ENCODE measurements at places on chromosomes 6 and 20.

- no peak for DNase-seq
Measured at GRCh38 chr6:157536223-157536545, 155.2 kb downstream of the ZDHHC14 start.

DNA sequence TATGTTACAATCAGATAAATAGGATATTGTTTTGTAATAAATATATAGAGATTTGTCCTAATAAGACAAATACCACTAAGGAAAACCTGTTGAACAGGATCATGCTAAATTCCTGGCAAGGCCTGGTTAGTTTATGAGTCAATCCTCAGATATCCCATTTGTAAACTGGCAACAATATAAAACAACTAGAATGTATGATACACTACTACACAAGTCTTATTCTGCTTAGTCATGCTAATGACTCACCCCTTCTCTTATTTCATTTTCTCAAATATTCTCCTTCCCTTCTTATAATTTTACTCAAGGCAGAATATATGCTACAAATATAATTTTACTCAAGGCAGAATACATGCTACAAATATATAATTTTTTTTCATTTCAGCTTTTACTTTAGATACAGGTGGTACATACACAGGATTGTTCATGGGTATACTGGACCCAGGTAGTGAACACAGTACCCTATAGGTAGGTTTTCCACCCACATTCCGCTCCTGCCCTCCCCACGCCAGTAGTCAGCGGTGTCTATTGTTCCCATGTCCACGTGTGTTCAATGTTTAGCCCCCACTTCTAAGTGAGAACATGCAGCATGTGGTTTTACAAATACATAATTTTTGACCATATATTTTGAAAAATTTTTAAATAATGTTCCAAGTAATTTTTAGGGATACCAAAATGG is 6.3 kb downstream of the OSER1 start:
- DNase-seq: no peak

DNA sequence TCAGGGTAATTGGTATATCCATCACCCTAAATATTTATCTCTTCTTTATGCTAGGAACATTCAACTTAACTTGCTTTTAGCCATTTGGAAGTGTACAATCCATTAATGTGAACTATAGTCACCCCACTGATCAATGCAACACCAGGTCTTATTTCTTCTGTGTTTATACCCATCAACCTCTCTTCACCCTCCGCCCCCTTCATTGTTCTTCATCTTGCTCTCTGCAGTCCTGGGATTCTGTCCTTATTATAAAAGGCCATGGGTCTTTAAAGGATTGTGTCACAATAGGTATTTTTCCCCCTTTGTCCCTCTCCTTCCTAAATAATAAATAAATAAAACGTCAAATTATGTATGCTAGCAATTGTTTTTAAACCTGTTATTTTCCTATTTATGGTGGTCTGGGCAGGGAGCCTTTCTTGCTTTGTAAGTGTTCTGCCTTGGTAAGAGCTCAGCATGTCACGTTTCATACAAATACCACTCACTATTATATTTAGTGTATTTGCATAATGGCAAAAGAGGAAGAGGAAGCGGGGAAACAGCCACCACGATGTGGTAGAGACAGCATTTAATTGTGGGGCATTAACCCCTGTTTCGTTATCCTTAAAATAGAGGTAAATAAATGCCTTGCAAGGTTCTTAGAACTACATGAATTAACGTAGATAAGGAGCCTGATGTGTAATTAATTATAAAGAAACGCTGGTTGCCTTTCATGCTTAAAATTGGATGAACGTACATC is 1.9 kb downstream of the ABRACL start:
- no peak for DNase-seq

- DNase-seq: no peak
Measured at GRCh38 chr20:41178495-41178894, 41.2 kb downstream of the PLCG1 start.

- DNase-seq: no peak
Measured at GRCh38 chr6:71388068-71388744, 99.6 kb downstream of the OGFRL1 start.

DNA sequence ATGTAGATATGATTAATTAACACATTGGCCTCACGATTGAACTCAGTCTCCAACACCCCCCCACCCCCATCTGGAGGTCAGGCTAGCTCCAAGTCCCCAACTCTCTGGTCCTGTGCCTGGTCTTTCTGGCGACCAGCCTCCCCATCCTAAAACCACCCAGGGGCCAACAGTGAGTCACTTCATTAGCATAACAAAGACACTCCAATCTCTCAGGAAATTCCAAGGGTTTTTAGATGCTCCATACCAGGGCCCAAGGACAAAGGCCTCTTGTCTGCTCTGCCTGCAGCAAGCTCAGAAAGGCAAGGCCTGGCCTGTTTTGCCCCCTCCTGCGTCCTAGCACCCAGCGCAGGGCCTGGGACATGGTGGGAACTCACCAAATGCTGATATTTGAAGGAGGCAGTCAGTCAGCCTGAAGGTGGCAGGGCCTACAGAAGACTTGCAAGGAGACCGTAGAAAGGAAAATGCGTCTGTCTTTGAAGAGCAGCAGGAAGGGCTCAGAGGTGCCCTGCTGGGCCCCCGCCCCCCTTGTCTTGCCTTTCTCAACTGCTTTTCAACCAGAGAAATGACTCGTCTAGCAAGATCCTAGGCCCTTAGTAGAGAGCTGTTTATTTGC is 184.7 kb downstream of the CDH4 start:
- DNase-seq: no peak

DNA sequence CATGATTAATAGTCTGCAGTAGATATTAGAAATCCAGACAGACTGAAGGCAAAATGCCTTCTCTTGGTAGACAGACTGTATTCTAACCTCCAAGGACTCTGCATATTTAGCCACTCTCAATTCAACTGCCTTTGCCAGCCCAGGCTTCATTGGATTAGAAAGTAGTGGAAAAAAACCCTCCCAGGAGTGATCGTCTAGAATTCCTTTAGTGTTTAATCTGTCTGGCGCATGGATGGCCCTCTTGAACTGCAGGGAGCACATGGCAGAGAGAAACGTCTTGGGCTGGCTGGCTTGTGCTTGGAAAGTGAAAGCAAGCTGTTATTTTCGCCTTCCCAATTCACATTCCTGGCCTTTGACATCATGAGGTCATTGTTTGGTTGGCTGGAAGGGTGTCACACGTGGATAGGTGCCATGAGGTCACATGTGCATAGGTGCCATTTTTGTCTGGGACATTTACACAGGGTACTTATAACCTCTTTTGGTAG is 30.9 kb upstream of the NEDD9 start:
- DNase-seq: no peak

DNA sequence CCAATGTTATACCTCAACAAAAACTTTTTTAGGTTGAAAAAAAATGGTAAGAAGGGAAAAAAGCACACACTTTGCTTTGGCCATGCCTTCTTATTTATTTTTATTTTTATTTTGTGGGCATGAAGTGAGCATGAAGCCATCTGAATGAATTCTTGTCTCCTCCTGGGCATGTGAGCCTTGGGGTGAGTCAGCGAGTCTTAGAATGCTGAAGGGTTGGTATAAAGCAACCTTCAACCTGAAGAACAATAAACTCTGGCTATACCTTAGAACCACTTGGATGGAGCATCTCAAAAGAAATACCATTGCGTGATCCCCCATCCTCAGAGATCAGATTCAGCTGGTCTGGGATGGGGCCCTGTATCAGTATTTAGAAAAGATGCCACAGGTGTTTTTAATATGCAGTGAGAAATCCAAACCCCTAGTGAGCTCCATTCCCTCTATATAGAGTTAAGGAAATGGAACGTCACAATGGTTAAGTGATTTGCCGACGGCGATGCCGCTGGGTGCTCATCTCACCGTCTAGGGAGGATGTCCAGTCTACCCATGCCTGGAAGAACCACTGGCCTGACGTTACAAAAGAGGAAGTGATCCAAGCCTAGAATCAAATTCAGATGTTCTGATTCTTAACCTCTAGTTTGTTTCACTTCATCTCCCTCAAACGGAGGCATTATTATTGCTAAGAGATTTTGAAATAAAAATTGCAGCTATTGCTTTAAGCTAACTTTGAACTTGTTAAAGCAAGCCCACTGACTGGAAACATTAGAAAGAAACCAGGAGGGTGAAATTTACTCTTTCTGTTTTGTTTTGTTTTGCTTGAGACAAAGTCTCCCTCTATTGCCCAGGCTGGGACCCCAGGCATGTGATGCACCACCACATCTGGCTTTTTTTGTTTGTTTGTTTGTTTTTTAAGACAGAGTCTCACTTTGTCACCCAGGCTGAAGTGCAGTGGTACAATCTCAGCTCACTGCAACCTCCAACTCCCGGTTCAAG is 67.1 kb downstream of the EDN1 start:
- no peak for DNase-seq

- DNase-seq: no peak
Measured at GRCh38 chr6:97361286-97361685, 78.3 kb upstream of the MMS22L start.

- no peak for DNase-seq
Measured at GRCh38 chr6:70151616-70152015, 151.3 kb downstream of the COL9A1 start.

DNA sequence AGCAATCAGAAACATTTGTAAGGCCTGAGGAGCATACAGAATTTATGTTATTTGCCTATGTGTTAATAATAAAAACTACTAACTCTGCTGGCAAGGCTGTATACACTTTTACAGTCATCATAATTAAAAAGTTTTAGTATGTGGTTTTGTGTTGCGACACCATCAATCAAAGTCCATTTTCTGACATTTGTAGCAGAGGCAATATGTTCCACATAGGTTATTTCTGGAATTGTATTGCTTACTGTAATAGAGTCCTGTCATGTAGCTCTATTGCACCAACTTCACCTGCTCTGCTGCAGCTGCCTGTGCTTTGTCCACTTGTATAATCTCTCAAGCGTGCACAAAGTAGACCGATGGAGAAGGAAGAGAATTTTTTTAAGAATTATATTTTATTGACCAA is 501.8 kb downstream of the HACE1 start:
- no peak for DNase-seq

GRCh38 chr6:139881236-139881635 is 506.8 kb upstream of the CITED2 start:
- DNase-seq: no peak

DNA sequence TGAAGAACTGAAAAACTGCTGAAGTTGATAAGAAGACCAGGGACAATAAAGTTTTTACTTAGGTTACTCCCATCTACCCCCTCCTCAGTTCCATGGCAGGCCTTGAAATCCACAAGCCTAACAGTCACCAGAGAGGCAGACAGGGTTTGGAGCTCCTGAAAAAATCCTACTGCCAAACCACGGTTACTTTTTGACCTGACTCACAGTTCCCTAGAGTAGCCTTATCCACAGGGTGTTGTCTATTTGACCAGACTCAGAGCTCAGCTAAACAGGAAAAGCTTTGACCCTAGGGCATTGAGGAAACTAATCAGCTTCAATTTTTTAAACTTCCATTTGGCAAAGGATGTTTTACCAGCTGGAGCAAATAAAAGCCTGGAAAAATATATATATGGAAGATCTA is 257.7 kb upstream of the NT5E start:
- no peak for DNase-seq

- DNase-seq: no peak
Measured at GRCh38 chr6:3296537-3296936, 37.8 kb downstream of the PSMG4 start.

- DNase-seq: no peak
Measured at GRCh38 chr20:25860531-25861150, 164.0 kb upstream of the ZNF337 start.

GRCh38 chr6:20467437-20467836 is 65.8 kb downstream of the E2F3 start:
- DNase-seq: no peak

GRCh38 chr6:113011389-113011788 is 664.3 kb downstream of the RFPL4B start:
- no peak for DNase-seq

DNA sequence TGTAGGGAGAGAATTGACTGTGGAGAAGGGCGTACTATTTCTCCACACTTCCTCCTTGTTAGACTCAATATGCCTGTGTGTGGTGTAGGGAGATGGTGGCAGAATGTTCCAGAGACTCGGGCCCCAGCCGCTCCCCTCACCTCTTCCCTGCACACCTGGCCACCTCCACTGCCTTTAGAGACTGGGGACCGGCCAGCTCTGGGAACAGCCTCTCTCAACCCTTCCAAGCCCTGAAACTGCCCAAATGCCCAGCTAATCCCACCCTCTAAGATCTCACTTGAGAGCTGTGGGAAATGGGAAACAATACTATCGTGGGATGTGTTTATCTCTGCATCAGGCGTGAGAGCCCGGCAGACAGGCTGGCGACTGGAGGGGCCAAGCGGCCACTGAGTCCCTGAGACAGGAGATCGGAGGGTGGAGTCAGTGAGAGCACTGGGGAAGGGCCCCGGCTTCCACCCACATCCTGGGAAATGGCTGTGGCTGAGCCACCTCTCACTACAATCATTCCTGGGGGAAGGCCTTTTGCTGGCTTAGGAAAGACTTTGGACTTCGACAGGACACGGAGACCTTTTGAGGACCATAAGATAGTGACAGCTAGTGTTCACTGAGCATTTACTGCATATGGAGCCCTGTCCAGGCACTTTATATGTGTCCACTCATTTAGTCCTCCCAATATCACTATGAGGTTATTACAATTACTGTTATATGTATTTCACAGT is 31.0 kb upstream of the MRPS18A start:
- no peak for DNase-seq

- no peak for DNase-seq
Measured at GRCh38 chr6:98295515-98296175, 538.7 kb upstream of the POU3F2 start.

DNA sequence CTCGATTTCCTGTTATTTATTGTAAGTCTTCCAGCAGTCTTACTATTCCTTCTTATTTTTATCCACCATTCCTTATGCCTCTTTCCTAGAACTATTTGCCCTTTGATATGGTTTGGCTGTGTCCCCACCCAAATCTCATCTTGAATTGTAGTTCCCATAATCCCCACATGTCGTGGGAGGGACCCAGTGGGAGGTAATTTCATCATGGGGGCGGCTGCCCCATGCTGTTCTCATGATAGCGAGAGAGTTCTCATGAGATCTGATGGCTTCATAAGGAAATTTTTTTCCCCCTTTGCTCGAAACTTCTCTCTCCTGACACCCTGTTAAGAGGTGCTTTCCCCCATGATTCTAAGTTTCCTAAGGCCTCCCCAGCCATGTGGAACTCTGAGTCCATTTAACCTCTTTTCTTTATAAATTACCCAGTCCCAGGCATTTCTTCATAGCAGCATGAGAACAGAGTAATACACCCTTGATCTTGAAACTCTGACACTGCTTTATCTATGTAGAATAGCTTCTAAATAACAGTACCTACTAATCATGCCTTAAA is 48.8 kb downstream of the PLN start:
- no peak for DNase-seq

DNA sequence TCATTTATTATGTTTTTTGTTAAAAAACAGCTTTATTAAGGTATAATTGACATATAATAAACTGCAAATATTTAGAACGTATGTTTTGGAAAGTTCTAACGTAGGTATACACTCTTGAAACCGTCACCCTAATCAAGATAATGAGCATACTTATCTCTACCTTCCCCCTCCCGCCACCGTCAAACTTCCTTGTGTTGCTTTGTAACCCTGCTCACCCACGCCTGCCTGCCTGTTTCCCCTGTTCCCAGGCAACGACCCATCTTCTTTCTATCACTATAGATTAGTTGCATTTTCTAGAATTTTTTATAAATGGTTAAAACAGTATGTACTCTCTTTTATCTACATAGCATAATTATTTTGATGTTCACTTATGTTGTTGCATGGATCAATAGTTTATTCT is 33.5 kb upstream of the GCLC start:
- no peak for DNase-seq
